ENCODE measurements at places on chromosomes 12 and 14.

DNA sequence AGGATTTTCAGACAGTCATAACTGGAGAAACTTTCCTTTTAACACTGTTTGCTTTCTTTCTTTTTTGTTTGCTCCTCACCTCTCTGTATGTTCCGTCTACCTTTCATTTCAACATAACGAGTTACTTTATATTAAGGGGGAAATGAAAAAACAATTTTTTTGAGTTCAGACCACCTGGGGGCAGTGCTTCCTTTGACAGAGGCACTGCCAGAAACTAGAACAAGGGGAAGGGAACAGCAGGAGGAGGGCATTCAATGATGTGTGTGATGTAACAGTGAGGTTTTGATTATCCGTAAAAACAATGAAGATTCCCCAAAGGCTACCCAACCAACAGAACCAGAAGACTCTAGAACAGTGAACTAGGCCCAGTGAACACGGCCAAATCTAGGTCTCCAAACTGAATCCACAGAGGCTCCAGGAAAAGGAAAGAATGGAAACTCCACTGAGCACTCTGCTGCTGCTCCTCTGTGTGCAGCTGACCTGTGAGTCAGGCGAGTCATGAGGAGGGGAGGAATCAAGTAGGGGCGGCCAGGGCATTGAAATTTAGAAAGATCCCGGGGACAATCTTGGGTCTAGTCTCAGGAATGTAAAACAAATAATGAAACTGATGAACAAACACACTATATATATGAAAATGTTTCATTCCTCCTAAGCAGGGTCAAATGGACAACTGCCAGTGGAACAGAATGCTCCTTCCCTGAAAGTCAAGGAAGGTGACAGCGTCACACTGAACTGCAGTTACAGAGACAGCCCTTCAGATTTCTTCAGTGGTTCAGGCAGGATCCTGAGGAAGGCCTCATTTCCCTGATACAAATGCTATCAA is 323.5 kb downstream of the DAD1 start:
- DNase-seq, result no peak

DNA sequence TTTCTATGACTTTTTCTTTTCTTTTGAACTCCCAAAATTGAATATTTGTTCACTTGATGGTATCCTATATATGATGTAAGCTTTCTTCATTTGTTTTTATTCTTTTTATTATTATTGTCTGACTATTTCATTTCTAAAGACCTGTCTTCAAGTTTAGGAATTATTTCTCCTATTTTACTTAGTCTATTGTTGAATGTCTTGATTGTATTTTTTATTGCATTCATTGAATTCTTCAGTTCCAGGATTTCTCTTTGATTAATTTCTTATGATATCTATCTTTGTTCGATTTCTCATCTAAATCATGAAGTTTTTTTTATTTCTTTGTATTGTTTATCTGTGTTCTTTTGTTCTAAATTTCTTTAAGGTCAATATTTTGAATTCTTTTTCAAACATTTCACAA is 238.8 kb downstream of the TTC6 start:
- DNase-seq, result no peak

GRCh38 chr14:87387806-87388205 is 605.2 kb downstream of the GALC start:
- DNase-seq, result no peak

- DNase-seq, result no peak
Observed at GRCh38 chr12:45315462-45315861, 99.6 kb downstream of the ANO6 start.

- DNase-seq, result no peak
Observed at GRCh38 chr14:103624860-103625259, 4.2 kb upstream of the KLC1 start.

GRCh38 chr12:131950182-131950913 is 606 bp downstream of the EP400 start:
- no peak for DNase-seq

GRCh38 chr12:21788089-21788983 is 13.8 kb upstream of the KCNJ8 start:
- DNase-seq, result no peak

DNA sequence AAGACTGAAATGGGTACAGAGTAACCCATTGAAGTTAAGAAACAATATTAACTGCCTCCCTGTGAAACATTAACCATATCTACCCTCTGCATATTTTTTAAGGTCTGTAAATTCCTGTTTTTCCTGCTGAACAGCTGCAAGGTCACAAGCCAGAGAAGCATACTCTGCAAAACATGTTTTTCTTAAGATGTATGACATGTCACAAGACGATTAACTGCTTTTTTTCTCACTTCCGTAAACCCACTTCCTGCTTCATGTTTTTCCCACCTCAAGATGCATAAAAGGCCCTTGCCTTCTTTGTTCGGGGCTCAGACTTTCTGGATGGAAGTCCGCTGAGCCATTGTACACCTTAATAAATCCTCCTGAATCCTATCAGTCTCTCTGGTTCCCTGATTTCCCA is 504.7 kb upstream of the MIS18BP1 start:
- DNase-seq, result peak; percentile 3

DNA sequence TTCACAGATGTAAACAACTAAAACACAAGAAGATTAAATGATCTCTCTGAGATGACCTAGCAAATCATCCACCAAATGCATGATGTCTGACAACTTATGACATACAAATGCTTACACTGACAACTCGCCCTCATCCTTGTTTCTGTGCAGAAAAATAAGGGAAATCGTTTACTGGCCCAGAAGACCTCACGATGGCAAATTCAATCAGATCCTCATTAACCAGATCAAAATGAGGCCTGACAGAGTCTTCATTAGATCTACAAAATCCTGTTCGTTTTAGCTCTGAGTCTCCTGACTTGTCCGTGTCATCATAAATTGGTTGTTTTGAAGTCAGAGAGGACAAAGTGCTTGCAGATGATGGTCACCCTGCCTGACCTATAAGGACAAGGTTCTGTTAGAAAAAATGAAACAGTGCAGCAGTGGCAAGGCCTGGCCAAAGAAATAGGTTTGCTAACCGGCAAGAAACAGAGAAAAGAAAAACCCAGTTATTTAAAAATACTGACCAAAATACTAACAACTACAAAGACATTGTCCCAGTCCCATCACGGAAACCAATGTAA is 109.5 kb downstream of the BTG1 start:
- no peak for DNase-seq

- DNase-seq, result no peak
Observed at GRCh38 chr12:65882486-65882885, 58.2 kb downstream of the HMGA2 start.

DNA sequence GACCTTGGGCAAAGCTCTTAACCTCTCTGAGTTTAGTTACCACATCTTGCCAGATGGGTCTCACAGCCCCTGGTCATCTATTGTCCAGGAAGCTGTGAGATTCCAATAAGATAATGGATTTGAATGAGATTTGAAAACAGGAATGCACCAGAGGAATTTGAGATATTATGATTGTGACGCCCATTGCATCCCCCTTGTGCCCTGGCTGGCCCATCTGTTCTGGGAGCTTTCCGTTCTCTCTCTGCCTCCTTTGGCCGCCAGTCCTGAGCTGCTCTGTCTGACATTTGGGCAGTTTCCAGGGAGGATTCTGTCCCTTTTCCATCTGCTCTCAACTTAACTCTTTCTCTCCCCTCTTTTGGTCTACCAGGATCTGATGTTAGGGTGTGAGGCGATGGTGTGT is 24.6 kb downstream of the SRRM4 start:
- no peak for DNase-seq

DNA sequence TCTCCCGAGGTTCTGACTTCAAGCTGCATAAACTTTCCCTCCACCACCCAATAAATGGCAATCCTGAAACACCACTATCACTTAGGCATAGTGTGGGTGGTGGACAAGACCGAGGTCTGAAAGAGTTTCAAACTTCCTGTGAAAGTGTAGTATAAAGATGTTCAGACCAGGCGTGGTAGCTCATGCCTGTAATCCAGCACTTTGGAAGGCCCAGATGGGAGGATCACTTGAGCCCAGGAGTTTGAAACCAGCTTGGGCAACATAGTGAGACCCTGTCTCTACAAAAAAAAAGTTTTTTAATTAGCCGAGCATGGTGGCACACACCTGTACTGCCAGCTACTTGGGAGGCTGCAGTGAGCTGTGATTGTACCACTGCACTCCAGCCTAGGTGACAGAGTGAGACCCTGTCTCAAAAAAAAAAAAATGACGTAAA is 61.9 kb downstream of the CCDC92 start:
- no peak for DNase-seq

DNA sequence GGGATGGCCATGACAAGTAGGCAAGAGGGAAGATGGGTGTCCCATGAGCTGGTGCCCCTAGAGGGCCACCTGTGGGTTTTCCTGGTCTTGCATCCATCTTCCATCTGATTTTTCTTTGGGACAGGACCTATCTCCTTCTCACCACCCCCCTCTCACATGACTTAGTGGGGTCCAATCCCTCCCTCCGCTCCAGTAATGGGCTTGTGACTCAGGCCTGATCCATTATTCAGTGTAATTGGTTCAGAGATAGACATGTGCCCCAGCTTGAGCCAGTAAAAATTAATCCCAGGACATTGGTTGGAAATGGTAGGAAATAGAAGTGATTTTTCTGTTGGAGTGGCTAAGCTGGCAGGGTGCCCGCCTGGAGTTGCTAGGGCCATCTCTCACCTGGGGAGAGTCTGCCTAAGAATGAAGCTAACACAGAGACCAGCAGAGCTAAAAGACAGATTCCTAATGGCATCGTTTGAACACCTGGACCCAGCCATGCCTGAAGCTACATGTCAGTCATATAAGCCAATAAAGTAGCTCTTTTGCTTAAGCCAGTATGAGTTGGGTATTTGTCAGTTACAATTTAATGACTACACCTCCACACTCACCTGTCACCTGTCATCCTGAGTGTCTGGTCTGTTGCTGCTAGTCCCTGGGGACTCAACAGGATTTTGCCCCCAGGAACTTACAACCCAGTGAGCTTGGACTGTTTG is 14.7 kb downstream of the RASAL1 start:
- no peak for DNase-seq

- DNase-seq, result peak; percentile 2
Observed at GRCh38 chr14:50619569-50620141, 48.5 kb downstream of the SAV1 start.

- peak; percentile 4 for DNase-seq
Observed at GRCh38 chr12:78442454-78442801, 422.1 kb upstream of the SYT1 start.

GRCh38 chr12:123491056-123491455 is 33.1 kb downstream of the SNRNP35 start:
- DNase-seq, result no peak

DNA sequence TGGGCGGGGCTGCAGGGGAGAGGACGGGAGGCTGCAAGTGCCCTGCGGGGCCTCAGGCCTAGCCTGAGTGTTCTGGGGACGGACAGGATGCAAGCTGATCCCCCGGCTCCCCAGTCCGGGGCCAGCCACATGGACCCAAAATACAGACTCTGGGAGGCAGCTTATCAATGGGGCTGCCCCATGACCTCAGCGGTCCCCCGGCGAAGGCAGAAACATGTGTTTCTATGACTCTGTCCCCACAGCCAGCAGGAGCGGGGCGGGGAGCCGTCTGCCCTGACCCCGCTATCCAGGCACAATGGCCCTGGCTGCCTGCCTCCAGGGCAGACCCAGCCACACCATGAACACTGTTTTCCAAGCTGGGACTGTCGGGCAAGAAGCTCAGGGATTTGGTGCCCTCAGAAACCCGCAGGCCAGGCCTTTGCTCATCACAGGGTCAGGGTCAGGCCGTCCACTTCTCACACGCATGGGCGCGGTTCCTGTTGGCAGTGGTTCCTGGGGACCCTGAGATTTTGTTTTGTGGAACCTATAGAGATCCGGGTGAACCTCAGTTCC is 75.0 kb downstream of the RFLNA start:
- no peak for DNase-seq

GRCh38 chr12:66087365-66087943 is 43.1 kb downstream of the LLPH start:
- DNase-seq, result no peak

Measured in epithelial cell of proximal tubule (primary cell).